CD4-positive, alpha-beta T cell treated with Interleukin-6 for 4 hours (primary cell): ENCODE measurements at places on chromosomes 7 and 10.

DNA sequence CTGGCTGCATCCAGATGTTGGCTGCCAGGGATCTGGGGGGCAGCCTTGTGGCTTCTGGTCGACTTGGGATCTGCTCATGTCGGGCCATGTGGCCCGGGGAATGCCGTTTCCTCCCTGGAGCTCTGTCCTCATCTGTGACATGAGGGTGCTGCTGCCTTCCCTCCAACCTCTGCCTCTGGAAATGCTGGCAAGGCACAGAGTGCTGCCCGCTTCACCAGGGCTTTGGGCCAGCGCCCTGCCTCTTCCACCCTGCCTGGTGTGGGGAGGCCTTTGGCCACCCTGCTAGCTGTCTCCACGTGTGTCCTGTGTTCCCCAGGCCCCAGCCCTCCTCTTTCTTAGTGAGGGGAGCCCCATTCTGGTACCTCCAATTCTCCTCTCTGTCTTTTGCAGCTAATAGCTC, 5.8 kb upstream of the SMARCD3 start:
- DNase-seq = no peak

DNA sequence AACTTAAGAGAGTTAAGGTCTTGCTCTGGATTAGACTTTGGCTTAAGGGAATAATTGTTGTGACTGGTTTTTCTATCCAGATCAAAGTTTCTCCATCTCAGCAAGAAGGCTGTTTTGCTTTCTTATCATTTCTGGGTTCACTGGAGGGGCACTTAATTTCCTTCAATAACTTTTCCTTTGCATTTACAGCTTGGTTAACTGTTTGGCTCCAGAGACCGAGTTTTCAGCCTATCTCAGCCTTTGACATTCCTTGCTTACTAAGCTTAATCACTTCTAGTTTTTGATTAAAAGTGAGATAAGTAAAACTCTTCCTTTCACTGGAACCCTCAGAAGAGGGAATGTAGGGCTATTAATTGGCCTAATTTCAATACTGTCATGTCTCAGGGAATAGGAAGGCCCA, 76.4 kb downstream of the LARP4B start:
- DNase-seq = no peak

DNA sequence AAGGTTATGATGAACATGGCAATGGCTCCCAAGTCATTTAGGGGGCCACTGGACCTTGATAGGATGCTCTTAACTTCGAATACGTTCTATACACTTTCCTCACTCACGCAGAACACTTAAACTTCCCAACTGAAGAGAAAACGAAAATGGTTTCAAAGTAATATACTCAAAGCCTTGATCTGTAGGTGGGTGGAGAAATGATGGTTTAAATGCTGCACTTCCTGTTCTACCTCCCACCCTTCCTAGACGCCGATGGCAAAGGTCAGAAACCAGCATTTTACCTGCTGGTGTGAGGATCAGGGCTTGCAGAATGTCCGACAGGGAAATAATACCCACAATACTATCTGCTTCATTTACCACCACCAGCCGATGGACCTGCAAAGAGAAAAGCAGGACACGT, 40.5 kb upstream of the RHEB start:
- no peak for DNase-seq

GRCh38 chr7:49773218-49773935, at the start of gene VWC2:
TSS of gene VWC2 (plus strand) at chr7:49773638. CDS start at chr7:49775436, 1,798 bp downstream.
- DNase-seq = no peak

DNA sequence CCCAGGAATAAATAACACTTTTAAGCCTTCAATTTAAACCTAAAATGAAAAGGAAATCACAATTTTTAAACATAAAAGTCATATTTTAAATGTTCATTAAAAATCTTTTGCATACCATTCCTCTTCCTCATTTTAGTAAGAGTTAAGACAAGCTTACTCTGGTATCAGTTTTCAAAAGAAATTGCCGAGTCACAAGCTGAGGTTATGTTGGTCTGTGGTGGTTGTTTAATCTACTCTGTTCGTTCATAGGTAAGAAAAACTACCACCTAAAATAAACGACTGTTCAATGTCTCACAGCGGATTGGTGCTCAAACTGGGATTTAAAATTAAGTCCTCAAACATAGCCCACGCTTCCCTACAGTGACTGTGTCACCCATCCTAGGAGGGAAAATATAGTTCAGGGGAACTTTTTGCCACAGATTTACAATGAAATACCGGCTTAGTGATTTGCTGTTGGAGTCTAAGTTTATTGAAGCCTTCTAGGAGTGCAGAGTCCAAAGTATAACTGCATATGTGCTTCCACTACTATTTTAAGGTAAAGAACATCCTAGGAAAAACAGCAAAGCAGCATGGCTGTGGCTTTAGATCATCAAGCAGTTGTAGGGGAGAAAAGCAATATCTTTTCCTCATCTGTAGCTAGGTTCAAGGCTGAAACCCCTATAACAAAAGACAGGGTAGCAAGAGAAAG, 61.1 kb downstream of the GNAT3 start:
- no peak for DNase-seq

DNA sequence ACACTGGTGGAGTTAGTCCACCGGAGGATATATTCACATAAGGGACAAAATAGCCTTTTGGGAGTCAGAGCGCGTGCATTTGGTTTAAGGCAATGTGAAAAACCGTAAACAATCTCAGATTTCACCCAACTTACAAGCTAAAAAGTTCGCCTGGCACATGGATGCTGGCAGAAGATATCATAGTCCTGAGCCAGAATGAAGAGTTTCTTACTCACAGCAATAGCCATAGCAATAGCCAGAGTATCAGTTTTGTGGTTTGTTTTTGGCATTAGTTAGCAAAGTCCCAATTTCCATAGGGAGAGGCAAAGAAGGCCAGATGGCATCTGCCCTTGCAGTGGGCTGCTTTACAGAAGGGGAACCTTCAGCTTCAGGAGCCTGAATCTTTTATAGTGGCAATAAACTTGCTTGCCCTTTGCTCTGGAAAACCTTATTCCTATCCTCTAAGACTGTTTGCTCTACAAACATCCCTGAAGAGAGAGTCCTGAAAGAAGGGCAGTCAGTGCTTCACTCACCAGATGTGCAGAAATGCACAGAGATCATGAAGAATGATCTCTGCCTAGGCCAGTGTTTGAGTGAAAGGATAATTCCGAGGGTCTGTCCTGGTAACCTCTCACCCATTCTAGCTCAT, 28.7 kb upstream of the RSBN1L start:
- DNase-seq = no peak

GRCh38 chr7:30104157-30104556, 30.6 kb upstream of the MTURN start:
- no peak for DNase-seq

DNA sequence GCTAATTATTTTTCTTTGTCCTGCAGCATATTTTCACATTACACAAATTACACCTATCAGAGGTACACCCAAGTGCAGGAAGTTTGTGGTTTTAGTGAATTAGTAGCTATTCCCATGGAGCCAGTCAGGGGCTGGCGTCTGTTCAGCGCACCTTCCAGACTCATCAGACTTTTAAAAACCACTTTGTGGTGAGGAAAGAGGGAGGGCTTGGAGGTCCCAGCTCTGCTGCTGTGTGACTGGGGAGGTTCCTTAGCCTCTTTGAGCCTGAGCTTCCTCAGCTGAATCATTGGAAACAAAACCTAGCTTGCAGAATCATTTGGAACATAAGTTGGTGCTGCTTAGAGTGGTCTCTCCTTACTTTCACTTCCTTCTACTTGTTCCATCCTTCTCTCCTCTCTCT, 175.4 kb downstream of the SORCS3 start:
- DNase-seq = no peak

GRCh38 chr10:125118011-125118611, 42.3 kb downstream of the CTBP2 start:
- no peak for DNase-seq

DNA sequence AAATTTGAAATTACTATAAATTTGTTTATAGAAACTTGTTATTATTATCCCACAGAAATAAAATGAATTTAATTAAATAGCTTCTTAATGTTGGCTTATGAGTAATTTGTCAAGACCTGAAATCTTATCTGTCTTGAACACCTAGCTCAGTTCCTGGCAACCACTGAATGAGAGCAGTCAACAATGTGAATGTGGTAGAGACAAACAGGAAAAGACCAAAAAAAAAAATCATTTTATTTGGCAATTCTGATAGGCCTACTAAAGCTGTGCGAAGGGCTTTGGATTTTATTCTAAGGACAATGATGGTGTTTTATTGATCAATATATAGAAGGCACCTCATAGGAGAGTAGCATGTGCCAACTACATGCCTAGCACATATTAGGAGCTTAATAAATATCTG, 127.8 kb upstream of the RSU1 start:
- no peak for DNase-seq

DNA sequence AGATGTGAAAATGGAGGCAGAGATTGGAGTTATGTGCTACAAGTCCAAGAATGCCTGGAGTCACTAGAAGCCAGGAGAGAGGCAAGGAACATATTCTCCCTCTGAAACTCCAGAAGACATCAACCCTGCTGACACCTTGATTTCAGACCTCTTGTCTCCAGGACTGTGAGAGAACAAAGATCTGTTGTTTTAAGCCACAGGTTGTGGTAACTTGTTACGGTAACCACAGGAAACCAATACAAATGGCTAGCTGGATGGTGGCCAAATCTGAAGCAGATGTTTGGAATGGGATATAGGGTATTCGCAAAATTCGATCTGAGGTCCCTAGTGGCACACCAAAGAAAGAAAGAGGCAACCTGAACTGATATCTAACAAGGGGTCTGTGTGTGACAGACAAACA, 129.0 kb downstream of the HERPUD2 start:
- DNase-seq = no peak

DNA sequence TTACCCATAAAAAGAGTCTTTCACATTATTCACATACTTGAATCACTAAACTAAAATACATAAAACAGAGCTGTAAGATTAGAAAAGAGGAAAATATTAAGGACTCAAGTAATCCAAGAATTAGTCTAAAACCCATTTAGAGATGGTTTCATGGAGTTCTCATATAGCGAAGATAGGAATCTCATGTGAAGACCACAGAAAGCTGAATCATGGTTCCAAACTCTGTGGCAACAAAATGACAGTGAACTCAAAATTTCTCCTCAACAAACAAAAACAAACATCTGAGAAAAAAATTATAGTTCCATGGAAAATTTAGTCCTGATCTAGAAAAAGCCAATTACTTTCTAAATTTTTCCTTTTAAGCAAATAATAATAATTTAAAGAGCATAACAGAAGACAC, 34.6 kb downstream of the BAZ1B start:
- no peak for DNase-seq

DNA sequence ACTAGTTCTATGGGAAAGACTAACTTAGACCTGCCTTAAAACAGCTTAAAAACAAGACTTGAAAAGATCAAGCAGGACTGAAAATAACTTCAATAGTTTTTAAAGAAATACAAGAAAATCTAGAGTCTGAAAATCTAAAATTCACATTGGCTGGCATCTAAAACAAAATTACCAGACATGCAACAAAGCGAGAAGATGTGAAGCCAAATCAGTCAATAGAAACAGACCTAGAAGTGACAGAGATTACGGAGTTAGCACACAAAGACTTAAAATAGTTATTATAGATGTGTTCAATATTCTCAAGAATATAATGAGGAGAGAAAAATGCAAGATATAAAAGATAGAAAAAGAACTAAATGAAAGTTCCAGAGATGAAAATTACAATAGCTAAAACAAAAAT, 78.3 kb upstream of the DIP2C start:
- DNase-seq = no peak
